Stimulated activated CD8-positive, alpha-beta memory T cell treated with anti-CD3 and anti-CD28 coated beads, Interleukin-12 subunit alpha, Interleukin-12 subunit beta, amount 100 ng/mL, for 1 hour (primary cell): ENCODE measurements at places on chromosomes 3 and 15.

DNA sequence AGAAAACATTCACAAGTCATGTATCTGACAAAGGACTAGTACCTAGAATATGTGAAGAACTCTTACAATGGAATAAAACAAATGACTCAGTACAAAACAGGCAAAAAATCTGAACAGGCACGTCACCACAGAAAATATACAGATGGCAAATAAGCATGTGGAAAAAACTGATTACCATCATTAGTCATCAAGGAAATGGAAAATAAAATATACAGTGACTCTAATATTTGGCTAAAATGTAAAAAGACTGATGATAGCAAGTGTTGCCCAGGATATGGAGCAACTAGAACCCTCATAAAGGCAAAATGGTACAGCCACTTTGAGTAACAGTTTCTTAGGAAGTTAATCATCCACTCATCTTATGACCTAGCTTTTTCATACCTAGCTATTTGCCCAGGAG lies 95.8 kb upstream of the ABHD17C start:
- DNase-seq = no peak

DNA sequence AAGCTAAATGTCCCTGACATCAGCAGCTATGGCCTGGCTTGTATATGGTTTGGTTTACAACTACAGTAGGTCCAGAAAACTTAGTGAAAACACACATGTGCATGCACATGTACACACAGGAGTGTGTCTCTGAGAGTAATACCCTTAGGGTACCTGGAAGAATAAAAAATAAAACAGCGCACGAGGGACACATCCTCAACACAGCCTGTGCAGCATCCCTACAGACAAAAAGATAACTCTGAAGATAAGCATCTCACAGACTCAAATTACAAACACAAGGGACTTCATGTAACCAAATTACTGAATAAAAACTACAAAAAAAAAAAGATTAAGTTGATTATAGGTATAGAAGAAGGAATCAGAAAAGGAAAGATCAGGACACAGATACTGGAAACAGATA lies 108.8 kb downstream of the CTNNB1 start:
- DNase-seq = no peak

DNA sequence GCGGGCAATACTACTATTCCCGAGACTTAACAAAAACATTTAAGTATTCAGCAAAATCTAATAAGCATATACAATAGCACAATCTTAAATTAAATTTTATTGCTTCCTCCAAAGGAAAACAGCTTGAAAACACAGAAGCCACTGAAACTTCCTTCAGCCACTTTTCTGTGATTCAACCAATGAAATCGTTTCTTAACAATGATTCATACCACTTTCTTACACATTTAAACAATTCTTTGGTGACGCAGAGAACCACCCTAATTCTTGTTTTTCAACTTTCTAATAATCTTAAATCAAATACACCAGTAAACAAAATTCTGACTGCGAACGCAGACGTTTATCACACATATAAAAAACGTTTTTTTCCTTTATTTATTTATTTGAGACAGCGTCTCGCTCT lies 4.1 kb downstream of the TJP1 start:
- no peak for DNase-seq

GRCh38 chr3:98592345-98592935 lies 971 bp downstream of the CPOX start:
- no peak for DNase-seq

- no peak for DNase-seq
Observed at GRCh38 chr3:36248374-36248773, 131.9 kb upstream of the STAC start.

- DNase-seq = no peak
Observed at GRCh38 chr3:54033761-54034160, 88.6 kb upstream of the CACNA2D3 start.

DNA sequence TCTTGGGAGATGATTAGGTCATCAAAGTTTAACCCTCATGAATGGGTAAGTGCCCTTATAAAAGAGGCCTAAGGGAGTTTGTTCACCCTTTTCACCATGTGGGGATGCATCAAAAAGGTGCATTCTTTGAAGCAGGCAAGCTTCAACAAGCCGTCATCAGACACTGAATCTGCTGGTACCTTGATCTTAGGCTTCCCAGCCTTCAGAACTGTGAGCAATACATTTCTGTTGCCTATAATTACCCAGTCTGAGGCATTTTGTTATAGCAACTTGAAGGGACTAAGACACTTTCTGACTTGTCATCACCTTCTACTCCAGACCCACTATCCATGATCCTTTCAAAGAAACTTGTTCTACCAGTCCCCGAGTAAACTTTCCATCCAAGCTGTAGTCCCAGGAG lies 44.6 kb upstream of the LRRC58 start:
- no peak for DNase-seq

DNA sequence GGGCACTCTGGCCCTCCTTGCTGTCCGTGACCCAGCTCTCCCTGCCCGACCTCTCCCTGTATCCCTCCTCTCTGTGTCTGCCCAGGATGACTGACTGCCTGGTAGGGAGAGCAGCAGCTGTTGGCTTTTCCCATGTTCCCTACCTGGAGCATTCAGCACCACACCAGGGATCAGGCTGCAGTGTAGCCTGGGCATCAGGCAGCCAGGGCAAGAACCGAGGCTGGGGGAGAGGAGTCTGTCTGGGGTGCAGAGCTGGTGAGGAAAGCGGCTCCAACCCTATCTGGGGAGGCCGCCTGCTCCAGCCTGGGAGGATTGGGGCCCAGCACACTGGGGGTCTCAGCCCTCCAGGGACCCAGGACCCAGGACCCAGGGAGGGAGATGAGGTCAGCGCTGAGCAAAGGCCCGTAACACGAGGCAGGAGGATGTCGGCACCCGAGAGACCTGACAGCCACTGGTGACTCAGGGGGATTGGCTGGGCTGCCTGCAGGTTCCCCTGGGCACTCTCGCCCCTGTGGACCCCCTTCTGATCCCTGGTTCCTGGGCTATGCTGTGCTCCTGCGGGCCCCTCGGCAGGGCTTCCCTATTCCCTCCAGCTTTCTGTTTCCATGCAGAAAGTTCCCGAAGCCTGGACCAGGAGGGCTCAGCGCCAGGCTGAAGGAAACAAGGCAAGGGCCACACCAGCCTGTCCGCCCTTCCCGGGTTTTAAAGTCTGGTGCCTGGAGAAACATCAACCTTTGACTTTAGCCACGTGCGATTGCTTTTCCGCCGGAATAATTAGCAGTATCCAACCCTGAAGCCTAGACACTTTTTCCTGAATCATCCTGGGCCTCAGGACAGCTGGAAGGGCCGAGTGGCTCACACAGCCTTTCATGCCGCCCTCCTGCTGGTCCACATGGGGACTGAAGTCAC lies 128.2 kb upstream of the MEF2A start:
- no peak for DNase-seq

DNA sequence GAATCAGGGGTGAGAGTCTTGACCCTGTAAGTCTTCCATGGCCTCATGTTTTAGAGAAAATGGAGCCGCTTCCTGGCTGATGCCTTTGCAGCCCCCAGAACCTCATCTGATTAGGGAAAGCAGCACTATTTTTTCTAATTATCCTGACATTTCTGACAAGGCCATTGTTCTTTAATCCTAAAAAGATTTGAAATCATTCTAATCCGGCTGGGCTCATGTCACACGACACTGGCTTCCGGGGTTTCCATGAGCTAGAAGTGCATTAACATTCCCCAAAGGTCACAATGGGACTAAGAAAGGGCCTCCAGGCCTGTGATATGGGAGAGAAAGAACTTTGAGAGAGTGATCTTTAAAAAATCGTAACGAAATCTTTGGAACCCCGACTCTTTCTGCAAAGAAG lies 33.1 kb downstream of the RBP2 start:
- DNase-seq = no peak

GRCh38 chr3:186514296-186515002 lies 29.7 kb downstream of the CRYGS start:
- DNase-seq = no peak

DNA sequence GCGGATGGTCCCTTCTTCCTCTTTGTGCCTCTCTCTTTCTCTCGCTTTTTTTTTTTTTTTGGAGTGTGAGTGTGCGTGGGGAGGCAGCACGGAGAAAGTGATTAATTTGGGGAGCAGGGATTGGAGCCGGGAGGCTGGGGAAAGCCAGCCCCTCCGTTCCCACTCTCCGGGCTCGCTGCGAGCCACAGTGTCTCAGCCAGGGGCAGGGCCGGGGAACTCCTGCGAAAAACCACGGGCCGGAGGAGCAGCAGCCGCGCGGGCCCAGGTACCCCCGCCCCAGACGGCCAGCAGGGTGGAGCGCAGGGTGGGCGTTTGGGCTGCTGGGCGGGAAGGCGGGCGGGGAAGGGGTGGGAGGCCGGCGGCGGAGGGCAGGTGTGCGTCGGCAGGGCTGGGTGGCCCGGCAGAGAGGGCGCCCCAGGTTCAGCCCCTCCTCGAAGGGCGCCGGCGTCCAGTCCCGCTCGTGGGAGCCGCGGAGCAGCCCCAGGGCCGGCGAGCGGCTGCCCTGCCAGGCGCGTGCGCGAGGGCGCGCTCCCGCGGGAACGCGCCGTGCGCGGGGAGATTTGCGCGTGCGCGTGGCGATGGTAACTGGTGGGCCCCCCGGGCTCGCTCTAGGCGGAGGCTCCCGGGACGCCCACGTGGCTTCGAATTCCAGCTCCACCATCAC lies 1.4 kb downstream of the CHL1 start:
- no peak for DNase-seq

- DNase-seq = no peak
Observed at GRCh38 chr3:143236226-143236964, 116.8 kb downstream of the CHST2 start.

- DNase-seq = no peak
Observed at GRCh38 chr3:46491089-46492070, 6.4 kb upstream of the RTP3 start.

DNA sequence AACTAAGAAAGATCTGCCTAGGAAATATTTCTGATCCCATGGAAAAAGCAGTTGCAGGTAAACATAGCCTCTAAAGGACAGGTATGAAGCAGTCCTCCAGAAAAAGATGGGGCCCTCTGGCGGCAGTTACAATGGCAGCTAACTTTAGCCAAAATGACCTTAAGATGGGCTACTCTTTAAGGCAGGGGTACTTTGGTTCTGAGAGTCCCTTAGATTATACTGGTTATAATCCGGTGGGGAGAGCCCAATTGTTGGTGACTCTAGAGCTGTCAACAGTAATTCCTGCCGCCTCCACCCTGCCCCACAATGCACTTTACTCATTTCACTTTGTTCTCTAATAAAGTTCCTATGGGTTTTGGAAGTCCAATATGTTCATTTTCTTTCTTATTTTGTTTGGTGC lies 412.8 kb upstream of the WNT5A start:
- DNase-seq = no peak

GRCh38 chr15:79519628-79520027 lies 87.5 kb downstream of the MINAR1 start:
- DNase-seq = no peak

DNA sequence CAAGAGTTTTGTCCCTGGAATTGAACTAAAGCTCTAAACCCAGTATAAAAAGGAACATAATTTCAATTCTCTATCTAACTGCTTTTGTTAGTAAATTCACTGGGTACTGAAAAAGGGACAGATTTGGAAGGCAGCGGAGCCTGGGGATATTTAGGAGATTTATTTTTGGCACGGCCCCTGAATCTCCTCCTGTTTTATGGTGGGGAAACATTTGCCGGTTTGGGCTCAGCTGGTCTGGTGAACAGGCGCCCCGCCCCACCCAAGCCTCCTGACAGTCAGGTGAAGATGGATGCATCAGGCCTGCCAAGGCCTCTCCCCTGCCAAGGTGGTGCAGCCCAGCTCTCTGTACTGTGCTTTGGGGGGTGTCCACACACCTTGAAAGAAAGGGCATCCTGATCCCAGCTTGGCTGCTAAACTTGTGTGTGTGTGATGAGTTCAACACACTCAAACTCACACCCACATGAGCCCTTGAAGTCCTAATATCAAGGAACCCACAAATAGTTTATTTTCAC lies 46.3 kb downstream of the EBLN2 start:
- no peak for DNase-seq

- DNase-seq = no peak
Observed at GRCh38 chr3:126100634-126101301, 16.8 kb upstream of the SLC41A3 start.

DNA sequence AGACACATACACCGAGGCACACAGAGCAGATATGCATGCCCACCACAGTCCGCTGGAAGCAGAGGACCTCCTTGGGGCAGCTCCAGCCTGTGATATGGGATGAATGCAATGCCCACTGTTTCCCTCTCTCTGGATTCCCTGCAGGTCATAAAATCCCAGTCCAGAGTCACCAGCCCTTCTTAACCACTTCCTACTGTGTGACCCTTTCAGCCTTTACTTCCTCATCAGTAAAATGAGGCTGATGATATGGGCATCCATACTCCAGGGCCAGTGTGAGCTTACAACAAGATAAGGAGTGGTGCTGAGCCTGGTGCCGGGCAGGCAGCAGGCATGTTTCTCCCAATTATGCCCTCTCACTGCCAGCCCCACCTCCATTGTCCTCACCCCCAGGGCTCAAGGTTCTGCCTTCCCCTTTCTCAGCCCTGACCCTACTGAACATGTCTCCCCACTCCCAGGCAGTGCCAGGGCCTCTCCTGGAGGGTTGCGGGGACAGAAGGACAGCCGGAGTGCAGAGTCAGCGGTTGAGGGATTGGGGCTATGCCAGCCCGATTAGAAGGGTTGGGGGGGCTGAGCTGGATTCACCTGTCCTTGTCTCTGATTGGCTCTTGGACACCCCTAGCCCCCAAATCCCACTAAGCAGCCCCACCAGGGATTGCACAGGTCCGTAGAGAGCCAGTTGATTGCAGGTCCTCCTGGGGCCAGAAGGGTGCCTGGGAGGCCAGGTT lies at the start of gene GNAT1:
Gene GNAT1 (plus strand): TSS at position 675 of the 725 bp plus-strand sequence. CDS start 116 bp downstream, outside the sequence.
- no peak for DNase-seq

DNA sequence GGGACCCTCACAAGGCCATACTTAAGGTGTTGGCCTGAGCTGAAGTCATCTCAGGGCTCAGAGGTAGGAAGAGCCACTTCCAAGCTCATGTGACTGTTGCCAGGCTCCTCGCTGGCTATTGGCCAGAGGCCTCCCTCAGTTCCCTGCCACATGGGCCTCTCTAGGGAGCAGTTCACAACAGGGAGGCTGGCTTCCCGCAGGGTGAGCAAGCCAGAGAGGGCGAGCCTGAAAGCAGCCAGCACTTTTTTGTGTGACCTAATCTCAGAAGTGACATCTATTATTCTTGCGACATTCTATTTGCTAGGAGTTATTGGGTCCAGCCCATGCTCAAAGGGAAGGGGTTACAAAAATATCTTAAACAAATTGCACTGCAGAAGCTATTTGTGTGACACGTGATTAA lies 201.4 kb downstream of the SSR3 start:
- DNase-seq = no peak

DNA sequence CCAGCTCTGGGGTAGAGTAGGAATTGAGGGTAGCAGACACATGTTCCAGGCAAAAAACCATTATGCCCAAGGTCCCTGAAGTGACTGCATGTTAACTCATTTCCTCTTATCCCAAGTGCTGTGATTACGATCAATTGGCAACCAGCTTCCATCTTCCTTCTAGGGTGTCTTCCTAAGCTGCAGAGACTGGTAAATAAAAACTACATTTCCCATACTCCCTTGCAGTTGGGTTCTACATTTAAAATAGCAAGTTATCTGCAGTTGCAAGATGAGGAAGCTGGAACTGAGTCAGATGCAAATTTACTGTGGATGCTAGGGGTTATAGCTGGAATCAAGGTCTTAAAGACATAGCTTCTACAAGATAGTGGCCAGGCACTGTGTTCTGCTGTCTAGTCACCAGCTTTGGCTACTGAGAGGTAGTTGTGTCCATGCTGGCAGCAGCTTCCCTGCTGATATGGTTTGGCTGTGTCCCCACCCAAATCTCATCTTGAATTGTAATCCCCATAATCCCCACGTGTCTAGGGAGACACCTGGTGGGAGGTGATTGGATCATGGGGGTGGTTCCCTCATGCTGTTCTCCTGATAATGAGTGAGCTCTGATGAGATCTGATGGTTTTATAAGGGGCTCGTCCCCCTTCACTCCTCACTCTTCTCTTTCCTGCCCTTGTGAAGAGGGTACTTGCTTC lies 51.3 kb upstream of the FBN1 start:
- DNase-seq = no peak
